Stomach (tissue), 19 donors: ENCODE measurements at places on chromosomes 4 and X.

DNA sequence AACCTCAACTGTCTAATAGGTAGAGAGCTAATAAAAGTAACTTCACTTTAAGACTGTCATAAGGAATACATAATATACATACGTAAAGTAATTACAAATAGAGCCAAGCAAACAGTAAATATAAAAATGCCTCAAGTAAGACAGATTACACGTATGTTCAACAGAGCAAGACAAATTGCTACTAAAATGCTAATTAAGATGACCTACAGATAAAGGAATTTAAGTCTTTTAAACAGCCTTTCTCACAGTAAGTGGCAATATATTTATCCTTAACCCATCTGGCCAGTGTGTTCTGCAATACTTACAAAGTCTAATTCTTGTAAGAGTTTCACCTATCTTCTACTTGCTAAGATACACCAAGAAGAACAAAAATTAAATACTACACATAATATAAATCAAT lies 12.7 kb downstream of the G3BP2 start:
- no peak for DNase-seq

DNA sequence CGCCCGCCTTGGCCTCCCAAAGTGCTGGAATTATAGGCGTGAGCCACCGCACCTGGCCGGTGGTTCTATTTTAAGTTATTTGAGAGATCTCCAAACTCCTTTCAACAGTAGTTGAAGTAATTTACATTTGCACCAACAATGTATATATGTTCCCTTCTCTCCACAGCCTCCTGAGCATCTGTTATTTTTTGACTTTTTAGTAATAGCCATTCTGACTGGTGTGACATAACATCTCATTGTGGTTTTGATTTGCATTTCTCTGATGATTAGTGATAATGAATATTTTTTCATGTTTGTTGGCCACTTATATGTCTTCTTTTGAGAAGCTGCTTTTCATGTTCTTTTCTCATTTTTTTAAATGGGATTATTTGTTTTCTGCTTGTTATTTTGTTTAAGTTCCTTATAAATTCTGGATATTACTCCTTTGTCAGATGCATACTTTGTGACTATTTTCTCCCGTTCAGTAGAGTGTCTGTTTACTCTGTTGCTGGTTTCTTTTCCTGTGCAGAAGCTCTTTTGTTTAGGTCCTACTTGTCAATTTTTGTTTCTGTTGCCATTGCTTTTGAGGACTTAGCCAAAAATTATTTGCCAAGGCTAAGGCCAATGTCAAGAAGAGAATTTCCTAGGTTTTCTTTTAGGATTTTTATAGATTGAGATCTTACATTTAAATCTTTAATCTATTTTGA lies 213.2 kb downstream of the ARHGAP24 start:
- DNase-seq: no peak

DNA sequence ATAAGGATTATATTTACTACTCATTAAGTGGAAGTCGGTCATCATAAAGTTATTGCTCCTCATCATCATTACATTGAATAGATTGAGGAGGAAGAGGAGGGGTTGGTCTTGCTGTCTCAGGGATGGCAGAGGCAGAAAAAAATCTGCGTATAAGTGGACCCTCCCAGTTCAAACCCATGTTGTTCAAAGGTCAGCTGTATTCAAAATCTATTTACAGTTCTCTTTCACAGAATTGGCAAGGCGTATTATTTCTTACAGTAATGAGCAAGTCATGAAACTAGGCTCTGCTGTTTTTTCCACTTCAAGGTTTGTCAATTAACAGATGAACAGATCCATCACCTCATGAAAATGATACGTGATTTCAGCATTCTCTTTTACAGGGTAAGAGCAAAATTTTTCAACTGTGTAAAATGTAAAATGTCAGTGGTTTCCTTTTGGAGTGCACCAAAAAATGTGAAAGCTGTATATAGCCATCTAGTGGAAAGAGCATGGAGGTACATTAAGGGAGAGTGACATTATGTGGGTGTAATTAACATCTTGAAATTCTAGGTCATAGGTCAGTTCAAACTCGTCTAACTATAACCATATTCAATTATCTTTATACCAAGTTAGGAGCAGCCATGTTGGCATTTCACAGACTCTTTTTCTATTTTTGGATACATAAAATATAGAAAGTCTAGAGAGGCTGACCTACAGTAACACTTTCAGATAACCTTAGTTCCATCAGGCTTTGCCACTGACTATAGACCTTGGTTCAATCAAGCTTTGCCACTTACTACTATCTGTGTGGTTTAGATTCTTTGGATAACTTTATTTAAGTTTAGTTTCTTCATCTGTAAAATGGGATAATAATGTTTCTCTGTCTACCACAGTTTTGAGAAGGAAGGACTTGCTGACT lies 30.1 kb downstream of the NEIL3 start:
- no peak for DNase-seq

DNA sequence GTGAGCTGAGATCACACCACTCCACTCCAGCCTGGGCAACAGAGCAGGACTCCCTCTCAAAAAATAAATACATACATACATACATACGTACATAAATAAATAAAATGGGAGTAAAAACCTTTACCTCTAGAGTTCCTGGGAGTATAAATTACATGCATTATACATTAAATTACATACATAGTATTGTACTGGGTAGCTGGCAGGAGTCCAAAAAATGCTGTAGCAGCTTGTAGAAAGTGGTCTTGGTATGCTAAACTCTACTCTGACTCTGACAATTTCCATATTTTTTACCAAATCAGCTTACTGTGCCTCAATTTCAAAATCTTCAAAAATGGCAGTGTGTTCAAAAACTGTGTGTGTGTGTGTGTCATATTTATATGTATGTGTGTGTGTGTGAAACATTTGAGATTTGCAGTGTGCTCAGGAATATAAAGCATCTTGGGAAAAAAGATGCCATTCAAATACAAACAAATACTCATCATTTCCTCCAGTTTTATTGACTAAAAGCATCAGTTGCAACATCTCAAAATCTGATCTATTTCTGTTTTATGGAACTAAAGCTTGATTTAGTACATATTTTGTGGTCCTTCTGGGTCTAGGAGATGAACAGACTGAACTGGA lies 171.7 kb downstream of the SHROOM3 start:
- no peak for DNase-seq

GRCh38 chr4:95105983-95106382 lies 348.2 kb downstream of the BMPR1B start:
- DNase-seq: no peak

GRCh38 chrX:112536544-112536943 lies 143.2 kb downstream of the LHFPL1 start:
- no peak for DNase-seq

GRCh38 chr4:91298156-91298700 lies 1005.5 kb upstream of the GRID2 start:
- no peak for DNase-seq

GRCh38 chr4:127400731-127401346 lies 231.9 kb upstream of the INTU start:
- DNase-seq: peak; percentile 51

DNA sequence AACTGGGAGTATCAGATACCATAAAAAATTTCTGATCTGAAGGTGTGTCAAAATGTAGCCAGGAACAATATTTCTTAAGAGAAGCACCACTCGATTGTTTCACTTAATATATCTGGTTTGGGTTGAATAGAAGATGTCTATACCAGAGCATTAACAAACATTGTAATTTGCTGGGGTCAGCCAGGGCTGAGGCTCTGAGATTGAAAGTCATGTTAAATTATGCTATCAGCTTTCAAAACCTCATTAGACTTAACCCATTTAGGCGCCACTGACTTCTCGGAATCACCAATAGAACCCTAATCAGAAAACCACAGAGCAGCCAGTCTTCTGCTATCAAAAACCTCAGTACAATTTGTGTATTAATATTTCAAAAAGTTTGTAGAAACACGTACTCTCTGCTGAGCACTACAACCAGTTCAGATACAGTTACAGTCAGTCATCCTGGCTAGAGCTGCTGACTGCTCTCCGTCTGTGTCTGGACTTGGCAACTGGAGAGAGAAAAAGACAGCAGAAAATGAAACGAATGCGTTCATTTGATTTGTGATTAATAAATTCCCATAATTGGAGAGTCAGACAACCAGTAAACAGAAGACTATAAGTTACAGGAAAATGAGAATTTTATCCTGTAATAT lies 848.6 kb upstream of the PABPC4L start:
- no peak for DNase-seq

DNA sequence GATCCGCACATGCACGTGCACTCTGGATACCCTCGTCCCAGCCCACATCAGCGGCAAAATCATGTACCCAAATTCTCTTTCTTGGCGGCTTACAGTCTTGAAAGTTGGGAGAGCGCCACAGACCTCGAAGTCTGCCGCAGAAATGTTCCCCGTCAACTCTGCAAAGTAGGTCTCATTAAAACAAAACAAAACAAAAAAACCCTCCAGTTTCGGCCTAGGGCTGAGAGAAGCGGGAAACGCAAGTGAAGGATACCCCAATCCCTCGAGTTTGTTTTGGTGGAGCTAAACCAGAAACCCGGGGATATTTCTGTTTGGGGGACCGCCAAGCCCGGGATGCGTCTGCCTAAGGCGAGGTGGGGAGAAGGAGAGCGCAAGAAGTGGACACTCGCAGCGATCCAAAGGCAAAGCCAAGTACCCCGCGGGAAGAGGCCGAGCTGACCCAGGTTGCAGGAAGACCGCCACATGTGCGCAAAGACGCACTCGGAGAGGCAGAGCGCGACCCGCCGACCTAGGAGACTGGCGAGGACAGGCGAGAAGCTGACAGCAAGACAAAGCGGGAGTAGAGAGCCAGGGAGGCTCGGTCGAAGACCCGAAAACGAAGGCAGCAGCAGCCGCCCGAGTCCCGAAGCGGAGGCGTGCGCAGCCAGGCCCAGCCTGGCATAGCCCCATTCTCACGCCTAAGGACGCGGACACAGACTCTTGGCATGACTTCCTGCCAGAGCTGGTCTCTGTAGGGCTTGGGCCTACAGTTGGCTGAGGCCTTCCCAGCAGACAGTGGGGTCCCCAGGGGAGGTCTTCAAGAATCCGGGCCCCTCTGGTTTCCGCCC lies 49.6 kb upstream of the BCOR start:
- no peak for DNase-seq

GRCh38 chr4:71367546-71367945 lies 28.7 kb downstream of the SLC4A4 start:
- no peak for DNase-seq

DNA sequence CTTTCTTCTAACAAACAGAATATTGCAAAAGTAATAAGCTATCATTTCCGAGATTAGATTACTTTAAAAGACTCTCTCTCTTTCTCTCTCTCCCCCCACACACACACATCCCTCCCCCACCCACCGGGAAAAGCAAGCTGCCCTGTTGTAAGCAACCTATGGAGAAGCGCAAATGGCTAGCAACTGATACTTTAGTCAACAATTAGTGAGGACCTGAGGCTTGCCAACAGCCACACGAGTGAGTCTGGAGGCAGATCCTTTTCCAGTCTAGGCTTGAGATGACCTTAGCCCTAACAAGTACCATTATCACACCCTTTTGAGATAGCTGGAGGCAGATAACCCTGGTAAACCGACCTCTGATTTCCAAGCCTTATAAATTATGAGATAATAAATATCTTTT lies 19.7 kb upstream of the ADGRL3 start:
- DNase-seq: no peak

GRCh38 chrX:16136080-16136479 lies 12.7 kb downstream of the GRPR start:
- no peak for DNase-seq

GRCh38 chr4:156933633-156934258 lies 37.9 kb downstream of the PDGFC start:
- peak; percentile 77 for DNase-seq

GRCh38 chrX:74506317-74507115 lies 85.2 kb downstream of the SLC16A2 start:
- DNase-seq: no peak

GRCh38 chrX:152847281-152847680 lies 16.4 kb downstream of the NSDHL start:
- DNase-seq: no peak

DNA sequence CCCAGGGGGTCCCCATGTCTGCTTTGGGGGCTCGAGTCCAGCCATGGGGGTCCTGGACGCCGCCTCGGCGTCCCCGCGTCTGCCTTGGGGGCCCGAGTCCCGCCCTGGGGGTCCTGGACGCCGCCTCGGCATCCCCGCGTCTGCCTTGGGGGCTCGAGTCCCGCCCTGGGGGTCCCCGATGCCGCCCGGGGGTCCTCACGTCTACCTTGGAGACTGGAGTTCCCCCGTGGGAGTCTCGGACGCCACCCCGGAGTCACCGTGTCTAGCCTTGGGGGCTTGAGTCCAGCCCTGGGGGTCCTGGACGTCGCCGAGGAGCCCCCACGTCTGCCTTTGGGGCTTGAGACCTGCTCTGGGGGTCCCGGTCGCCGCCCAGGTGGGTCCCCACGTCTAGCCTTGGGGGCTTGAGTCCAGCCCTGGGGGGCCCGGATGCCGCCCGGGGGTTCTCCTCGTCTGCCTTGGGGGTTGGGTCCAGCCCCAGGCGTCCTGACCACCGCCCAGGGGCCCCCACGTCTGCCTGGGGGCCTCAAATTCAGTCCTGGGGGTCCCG lies 1.1 kb upstream of the GTPBP6 start:
- no peak for DNase-seq

GRCh38 chr4:101283434-101283833 lies 63.9 kb downstream of the PPP3CA start:
- DNase-seq: no peak

DNA sequence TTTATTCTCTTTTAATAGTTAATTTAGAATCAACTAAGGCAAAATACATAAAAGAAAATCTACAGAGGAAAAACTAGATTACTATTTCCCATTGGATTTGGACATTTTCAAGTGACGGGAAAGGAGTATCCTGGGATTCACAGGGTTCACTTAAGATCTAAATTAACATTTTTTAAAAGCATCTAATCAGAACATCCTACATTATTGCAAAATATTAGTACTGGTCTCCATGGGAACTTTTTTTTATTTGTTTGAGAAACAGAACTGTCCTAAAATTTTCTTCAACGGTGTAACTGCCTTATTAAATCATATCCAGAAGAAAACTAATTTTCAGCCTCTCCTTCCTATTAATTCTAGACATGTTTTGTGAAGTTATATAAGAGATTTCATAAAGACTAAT lies 69.7 kb downstream of the METTL14 start:
- no peak for DNase-seq

DNA sequence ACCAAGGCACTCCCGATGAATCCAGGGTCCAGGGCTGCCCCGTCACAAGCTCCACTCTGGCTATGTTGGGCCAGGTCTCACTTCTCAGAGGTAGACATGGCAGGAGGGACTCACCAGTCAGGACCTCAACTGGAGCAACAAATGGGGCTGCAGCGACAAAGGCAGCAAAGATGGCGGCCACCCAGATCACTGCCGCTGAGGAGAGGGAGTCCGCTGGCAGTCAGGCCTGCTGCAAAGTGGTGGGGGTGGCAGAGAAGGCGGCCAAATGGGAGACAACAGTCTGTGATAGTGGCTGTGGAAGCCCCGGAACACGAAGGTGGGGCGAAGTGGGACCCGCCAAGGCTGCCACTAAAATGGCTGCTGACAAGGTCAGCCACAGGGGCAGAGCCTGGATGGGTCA lies 143.3 kb upstream of the RADX start:
- DNase-seq: no peak

DNA sequence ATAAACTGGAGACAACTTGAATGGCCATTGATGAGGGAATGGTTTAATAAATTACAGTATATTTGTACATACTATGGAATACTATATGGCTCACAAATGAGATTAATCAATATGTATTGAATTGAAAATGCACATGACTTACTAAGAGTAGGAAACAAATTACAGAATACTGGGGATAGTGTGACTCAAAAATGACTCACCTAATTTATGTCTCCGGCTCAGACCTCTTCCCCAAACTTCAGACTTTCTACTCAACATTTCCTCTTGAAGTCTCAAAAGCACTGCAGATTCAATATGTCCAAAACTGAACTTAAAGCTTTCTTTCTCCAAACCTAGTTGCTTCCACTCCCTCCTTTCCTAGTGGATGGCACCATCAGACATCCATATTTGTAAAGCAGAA lies 28.8 kb upstream of the GRIA3 start:
- no peak for DNase-seq
